ENCODE measurements at places on chromosomes 16 and 17.

DNA sequence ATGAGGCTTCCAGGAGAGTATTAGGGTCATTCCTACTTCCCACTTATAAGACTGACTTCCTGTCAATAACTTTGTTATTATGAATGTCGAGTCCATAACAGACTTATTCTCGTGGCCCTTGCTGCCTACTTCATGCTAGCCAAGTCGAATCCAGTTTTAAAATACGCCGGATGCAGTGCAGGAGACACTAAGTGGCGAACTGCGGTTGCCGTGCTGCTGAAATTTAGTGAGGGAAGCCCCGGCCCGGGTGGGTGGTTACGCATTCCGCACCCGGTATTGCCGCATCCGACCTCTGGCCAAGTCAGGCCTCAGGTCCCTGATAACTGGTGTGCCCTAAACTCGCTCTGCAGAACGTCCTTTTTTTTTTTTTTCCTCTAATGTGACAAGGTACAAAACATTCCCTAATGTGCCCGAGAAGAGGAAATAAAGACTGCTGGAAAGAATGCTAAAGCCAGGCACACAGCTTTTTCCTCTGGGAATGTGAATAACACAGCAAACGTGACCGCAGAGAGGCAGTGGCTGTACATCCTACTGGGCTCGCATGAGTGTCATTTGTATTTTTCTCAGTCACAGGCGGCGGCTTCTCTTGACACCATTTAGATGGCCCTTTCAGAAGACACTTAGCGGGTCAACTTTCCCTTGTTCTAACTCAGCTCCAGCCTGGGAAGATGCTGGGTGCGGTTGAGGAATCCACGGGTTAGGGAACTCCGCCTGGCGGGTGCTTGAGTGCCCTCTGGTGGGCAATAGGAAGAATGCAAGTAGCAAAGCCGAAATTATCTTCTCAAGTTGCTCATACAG lies 7.1 kb upstream of the AKTIP start:
- DNase-seq: peak; percentile 59

GRCh38 chr17:18217412-18218015 lies 7.9 kb upstream of the LLGL1 start:
- peak; percentile 81 for DNase-seq

GRCh38 chr17:81665205-81666091 lies 957 bp downstream of the OXLD1 start:
- peak; percentile 17 for DNase-seq

GRCh38 chr16:56936491-56936890 lies 4.5 kb downstream of the HERPUD1 start:
- DNase-seq: no peak

- DNase-seq: no peak
Observed at GRCh38 chr17:39261286-39261685, 35.5 kb upstream of the STAC2 start.

DNA sequence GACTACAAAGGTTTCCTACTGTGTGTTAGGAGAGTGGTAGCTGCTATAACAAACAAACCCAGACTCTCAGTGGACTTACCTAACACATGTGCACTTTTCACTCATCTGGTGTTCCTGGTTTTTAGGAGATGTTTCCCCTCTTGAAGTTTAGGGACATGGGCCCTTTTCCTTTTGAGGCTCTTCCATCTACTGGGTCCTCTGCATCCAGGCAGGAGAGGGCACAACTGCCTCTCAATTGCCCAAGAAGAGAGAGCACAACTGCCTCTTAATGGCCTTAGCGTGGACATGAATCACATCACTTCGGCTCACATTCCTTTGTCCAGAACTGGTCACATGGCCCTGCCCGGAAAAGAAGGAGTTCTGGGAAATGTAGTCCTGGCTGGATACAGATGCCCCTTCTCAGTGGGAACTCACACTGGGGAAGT lies 9.8 kb upstream of the TNRC6C start:
- no peak for DNase-seq

GRCh38 chr16:89154390-89155183 lies 17.0 kb upstream of the CDH15 start:
- DNase-seq: no peak

- DNase-seq: no peak
Observed at GRCh38 chr16:70697594-70698170, 11.8 kb upstream of the MTSS2 start.

GRCh38 chr17:53313746-53314145 lies 509.0 kb upstream of the KIF2B start:
- DNase-seq: no peak
